ENCODE measurements at places on chromosomes 2 and 18.

DNA sequence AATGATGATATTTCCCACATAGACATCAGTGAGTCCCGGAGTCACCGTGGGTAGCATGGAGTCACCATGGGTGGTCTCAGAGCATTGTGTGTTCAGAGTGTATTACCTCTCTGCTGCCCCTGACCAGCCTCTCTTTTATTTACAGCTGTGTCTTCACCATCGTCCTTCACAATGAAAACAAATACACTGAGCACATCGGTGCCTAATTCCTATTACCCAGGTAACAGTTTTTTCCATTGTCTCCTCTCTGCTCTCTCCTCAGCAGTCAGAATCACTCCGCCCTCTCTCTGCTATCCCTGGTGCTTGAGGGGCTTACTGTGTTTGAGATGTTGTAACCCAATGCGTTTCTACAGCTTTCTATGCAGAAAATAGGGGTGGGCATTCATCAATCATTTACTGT lies 361.5 kb upstream of the RAB12 start:
- no peak for DNase-seq

DNA sequence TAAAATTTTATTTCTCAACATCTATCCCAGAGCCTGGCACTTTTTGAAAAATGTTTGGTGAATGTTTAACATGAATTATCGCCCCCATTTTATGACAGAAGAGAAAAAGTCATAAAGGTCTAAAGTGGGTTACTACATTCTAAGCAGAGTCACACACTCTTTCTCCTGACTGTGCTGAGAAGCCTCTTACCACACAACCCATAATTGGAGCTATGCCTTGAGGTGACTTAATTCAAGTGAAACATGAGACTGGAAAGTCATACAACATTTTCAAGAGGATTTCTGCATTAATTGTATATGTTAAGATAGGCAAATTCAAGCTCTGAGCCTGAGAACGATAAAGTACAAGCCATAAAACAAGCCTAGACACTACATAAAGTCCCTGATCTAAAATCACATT lies 3.1 kb upstream of the DSEL start:
- no peak for DNase-seq

DNA sequence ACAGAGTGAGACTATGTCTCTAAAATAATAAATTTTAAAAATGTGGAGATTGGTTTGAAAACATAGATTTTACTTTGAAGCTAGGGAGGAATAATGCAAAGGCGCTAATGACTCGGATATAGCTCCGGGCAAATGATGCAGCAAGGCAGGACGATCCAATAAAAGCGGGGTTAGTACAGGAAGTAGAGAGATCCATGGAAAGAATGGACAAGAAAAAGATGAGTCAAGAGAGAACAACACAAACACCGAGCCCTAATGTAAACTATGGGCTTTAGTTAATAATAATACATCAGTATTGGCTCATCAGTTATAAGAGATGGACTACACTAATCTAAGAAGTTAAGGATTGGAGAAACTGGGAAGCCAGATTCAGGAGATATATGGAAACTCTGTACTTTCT lies 74.5 kb downstream of the QPCT start:
- no peak for DNase-seq

GRCh38 chr2:79453918-79454317 lies 58.9 kb upstream of the CTNNA2 start:
- no peak for DNase-seq

GRCh38 chr2:171995586-171995985 lies 4.2 kb upstream of the METAP1D start:
- no peak for DNase-seq

- DNase-seq, result no peak
Measured at GRCh38 chr2:15675456-15676195, 84.0 kb downstream of the DDX1 start.

DNA sequence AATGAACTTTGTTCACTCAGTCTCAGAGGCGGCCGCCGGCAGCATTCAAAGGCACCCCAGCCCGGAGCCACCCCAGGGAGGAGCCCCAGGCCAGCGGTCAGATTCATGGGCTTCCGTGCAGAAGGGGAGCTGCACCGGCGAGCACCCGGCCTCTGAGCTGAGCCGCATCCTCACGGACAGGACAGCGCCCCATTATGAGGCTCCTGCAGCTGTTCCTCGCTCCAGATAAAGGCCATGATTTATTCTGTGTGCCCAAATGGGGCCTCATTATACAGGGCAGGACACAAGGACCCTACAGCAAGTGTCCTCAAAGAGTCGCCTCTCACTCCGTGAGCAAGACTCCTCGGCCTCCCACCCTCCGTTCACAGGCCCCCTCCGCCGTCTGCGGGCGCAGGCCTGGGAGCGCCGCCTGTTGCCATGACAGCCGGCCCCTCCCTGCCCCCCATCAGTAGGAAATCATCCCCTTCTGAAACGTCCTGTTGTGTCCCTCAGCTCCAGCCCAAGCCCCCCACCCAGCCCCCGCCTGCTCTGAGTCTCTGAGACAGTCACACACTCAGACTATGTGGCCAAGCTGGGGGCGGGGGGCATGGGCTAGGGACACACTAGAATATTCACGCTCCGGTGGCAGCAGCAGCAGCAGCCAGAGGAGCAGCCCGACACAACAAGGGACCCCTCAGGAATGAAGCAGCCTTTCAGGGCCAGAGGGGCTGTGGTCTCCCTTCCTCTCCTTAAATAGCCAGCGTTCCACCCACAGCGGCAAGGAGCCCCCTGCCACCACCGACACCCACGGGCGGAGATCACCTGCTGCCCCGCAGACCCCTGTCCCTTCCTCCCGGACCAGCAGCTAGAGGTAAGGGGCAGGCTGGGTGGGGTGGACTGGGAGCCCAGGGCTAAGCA lies at the start of gene GPR17:
GPR17 (plus strand) TSS at position 759 of the 897 bp plus-strand sequence. CDS start 4,583 bp downstream, outside the sequence.
- DNase-seq, result no peak

DNA sequence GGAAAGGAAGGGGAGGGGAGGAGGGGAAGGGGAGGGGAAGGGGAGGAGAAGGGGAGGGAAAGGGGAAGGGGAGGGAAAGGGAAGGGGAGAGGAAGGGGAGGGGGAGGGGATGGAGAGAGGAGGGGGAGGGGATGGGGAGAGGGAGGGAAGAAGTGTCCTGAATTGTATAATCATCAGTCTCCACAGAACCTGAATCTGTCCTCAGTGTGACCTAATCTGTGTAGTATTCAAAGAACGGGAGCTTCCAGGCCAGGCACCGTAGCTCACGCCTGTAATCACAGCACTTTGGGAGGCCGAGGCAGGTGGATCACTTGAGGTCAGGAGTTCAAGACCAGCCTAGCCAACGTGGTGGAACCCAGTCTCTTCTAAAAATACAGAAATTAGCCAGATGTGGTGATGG lies 41.1 kb upstream of the CCDC150 start:
- DNase-seq, result no peak

- no peak for DNase-seq
Measured at GRCh38 chr2:74740741-74741431, 86.8 kb downstream of the SEMA4F start.

- no peak for DNase-seq
Measured at GRCh38 chr2:24930768-24931167, 10.7 kb upstream of the ADCY3 start.

DNA sequence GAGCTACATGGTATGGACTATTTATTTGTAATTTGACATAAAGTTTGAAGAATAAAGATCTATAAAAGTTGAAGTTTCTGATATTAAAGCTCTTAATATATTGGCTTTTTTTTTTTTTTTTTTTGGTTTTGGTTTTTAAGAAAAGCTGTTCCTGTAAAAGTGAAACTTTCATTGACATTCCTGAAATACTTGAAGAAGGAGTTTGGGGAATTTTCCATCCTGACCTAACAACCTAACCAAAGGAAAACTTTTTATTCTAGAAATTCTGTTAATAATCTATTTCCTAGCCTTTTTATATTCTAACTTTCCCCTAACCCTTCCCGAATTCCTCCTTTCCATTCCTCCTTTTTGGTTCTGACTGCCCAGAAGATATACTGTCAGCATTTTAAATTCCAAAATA lies 83.7 kb downstream of the ACSL3 start:
- DNase-seq, result no peak

DNA sequence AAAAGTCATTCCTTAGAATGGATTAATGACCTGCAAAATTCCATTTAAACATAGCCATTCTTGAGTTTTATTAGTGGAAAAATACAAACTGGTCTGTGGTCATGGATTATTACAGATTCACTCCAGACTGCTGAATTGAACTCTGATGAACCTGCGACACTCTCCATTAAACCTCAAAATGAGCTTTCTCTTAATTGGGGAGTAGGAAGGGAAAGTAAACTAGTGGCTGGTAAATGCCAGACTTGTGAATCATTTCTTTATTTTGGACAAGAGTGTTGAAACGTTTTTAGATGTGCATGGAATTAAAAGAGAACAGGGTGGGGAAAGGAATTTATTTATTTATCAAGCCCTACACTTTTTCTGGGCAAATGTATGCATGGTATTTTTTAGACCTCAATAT lies 321.2 kb upstream of the FANCL start:
- no peak for DNase-seq

GRCh38 chr18:37362158-37362890 lies 203.3 kb downstream of the CELF4 start:
- DNase-seq, result no peak

DNA sequence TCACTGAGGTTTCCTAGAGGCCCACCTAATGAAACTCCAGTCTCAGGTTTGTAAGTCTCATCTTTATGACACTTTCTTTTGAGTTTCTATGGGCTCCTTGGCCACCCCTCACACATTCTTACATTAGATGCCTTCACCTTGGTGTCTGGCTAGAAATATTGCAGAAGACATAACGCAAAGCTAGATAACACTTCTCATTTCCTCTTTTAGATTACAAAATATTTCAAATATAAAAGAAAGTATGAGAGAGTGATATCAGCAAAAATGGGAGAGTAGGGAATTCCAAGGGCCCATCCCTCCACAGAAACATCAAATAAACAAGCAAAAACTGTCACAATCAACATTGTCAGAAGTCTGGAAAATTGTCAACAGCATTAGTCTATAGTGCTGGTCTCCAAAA lies 43.3 kb upstream of the ZCCHC2 start:
- DNase-seq, result no peak

DNA sequence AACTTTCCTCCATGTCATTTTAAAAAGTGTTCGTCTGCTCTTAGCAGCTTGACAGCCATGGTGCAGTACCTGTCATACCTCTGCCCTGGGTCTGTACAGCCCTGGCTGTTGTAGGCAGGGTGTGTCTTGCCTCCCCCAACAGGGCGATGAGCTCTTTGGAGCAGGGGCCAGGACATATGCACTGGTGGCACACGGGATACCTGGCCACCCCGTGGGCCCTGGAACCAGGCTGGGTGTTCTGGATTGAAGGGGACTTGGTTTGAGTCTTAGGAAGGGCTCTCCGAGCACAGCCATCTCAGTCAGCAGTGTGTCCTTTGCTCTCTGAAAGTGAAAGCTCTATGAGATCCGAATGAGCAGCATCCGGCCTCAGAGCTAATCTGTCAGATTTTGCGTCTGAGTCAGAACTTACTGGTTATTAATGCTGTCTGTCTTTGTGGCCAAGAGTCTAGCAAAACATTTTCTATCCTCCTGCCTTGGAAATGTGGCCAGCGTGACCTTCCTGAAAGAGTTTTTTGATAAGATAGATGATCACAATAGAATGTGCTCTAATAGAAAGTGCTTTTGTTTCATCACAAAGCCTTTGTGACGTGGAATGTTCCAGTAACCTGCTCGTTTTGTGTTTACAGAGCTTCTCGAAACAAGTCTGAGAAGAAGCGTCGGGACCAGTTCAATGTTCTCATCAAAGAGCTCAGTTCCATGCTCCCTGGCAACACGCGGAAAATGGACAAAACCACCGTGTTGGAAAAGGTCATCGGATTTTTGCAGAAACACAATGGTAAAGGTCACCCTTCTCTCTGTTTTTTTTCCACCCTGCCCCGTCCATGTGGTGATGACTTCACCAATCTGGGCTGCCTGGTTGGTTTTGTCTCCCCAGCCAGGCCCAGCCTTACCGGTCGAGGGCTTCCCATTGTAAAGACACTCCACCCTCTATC lies 77.3 kb upstream of the RPL31 start:
- DNase-seq, result no peak

DNA sequence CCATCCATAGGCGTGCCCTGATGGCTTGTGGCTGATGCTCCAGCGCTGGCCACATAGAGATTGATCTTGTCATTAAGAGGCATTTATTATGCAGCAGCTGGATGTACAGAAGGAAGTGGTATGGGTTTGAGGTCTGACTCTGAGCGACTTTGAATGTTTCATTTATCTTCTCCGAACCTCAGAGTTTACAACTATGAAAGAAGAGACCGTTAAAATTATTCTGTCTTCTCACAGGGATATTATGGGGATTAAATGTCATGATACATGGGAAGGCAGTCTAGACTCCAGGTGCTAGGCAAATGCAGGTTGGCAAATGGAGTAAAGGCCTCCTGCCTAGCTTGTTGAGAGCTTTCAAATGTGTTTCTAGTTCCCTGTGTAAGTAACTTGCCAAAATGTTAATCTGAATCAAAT lies 30.3 kb downstream of the MOGAT1 start:
- no peak for DNase-seq

- no peak for DNase-seq
Measured at GRCh38 chr18:79948719-79949411, 2.6 kb downstream of the SLC66A2 start.

DNA sequence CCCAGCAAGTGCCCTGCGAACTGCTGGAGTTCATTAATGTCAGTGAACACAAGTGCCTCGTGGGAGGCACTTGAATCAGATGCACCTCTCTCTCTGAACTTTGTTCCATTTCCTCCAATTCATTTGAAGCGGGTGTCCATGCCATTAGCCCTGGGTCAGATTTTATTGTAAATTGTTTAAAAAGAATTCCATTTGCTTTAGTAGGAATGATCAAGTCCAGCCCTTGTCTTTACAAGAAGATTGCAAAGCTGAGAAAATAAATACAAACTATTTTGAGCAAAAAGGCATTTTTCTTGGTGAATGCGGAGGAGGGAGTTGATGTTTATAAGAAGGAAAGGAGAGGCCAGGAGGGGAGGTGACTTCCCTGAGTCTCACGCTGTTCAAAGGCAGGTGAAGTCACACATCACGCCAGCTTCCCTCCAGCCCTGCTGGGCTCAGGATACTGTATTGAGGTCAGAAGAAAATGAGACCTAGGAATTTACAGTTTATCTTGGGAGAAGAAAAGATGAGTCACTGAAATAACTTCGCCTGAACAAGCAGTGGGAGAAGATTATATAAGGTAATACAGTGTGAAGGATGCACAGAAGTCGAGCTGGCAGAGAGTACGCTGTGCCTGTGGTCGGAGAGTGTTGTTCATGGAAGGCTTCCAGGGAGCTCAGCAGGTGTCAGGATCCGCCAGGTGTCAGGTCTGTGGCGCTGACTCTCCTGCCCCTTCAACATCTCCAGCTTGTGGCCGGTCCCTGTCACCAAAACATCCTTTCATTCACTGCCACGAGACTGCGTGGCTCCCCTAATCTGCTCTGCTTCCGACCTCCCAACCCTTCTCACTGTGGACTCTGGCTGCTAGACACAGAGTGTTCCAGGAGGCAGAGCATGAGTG lies 36.5 kb downstream of the EFR3B start:
- DNase-seq, result no peak

DNA sequence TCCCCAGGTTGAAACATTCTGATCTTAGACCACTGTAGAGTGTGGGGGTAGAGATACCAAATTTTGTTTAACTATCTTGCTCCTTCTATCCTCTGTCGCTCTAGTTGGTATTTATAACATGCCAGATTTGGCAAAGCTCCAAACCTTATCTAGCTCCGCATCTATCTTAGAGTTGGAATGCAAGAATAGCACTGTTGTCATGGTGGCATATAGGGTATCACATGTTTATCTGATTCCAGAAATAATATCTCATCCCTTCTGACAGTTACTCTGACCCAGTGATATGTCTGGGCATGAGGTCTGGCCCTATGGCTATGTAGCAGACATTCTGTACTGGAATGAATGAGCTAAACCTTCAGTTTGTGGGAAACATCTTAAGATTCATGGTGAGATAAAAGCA lies 51.7 kb downstream of the CABYR start:
- no peak for DNase-seq

All from stimulated activated CD4-positive, alpha-beta T cell treated with anti-CD3 and anti-CD28 coated beads, Interleukin-1b, Interleukin-23, amount 100 ng/mL, for 1 hour (primary cell).